ENCODE measurements at places on chromosomes 6 and 20.

DNA sequence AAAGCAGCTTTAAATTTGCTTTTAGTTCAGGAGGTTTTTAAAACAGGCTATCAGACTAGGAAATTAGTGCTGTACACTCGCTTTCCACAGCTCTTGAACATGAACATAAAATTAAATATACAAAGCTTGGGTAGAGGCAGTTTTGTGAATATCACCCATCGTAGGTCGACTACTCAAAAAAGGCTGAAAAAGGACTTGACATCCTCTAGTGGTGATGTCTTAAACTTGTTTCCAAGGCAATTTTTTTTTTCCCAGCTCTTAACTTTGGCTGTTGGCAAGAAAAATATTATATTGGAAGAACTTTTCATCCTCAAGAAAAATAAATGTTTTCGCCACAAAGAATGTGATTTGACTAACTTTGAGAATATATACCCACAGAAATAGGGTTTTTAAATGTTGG lies 2.9 kb downstream of the MAP7 start:
- peak; percentile 35 for DNase-seq

DNA sequence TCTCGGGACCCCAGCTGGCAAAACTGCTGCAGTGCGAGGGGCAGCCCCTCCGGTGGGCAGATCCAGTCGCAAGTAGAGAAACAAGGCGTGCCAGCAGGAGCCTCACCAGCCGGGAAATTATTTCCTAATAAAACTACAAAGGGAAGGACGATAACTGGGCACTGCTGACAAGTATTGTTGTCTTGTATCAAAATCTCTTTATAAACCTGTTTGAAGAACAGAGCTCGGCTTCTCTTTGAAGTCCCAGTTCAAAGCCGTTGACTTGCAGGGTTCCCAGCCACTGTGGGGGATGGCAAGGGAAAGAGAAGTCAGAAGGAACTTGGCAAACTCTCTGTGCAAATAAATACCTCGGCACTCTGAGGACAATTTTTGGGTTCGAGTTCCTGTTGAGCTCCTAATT lies 504.5 kb downstream of the CD83 start:
- no peak for DNase-seq

DNA sequence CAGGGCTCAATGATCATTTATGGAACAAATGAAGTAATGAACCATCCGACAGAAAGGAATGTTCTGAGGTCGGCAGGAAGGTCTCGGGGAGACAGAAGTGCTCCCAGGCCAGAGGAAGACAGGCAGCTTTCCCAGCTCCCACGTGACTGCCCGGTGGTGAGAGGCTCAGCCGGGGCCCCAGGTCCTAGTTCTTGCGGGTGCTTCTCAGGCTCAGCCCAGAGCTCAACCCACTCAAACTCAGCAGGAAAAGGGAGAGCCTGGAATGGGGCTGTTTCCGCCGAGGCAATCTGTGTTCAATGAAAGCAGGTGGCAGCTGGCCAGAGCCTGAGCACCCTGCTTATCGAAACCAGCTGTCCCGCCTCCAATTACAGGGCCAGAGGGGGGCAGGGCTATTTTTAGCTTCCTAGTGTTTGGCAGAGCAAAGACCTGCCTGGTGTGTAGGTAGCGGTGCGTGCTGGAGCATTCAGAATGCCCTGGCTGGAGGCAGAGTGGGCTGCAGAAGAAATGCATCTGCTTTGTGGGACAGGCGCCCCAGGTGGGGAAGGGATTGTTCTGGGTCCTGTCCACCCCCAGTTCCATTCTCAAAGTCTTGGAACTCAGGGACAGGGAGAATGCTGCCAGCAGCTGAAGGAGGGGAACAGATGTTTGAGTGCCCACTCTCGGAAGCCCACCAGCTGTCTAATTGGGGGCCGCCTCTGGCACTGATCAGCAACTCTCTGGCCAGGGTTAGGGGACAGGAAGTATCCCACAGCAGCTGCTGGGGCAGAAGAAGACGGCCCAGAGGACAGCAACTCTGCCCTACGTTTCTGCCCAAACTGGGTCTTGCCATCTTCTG lies 145.1 kb downstream of the PREX1 start:
- peak; percentile 32 for DNase-seq

GRCh38 chr20:23094213-23094896 lies 8.2 kb upstream of the CD93 start:
- no peak for DNase-seq

DNA sequence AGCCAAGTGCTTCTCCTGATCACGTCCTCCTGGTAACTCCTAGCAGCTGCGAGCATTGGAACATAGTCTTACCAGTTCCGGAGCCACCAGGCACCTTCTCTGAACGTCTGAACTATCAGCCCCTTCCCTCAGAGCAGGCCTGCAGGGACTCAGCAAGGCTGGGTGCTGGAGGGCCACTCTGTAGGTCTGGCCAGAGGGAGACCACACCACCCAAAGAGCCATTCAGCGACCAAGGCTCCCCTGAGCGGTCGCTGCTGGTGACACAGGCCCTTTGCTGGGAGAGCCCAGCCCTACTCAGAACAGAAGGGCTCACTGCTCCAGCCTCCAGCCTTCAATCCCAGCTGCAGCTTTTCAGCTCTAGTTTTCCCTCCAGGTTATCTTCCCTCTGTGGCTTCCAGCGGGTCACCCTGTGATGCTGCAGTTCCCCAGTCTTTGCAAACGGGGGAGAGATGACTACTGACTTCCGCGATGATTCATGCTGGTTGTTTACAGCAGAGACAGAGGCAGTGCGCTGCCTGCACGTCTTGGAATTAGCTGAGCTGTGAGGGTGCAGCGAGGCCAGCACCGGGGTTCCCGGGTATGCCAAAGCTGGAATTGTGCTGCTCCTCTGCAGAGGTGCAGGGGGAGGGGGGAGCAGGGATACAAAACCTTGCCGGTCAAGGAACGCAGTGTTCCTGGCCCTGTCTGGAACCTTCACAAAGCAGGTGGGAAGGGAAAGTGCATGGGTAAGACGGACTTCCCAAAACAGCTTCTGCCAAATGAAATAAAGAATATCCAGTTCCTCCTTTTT lies 161.4 kb downstream of the LY86 start:
- DNase-seq = peak; percentile 43

DNA sequence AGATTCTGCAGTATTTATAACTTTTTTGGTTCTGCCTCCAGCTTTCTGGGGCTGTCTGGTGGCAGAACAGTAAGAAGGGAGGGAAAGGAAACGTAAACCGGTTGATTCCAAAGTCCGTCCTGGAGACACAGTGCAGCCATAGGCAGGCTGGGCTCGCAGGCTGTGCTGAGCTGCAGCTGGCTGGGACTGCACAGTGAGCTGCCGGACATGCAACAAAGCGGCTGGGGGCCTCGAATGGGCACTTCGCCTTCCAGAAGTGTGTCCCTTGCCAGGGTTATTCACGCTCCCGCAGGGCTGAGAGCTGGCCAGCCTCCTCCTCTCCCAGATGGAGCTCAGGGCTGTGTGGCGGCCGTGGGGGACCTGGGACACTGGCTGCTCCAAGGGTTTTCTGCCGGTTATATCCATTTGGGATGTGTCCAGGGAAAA lies 78.1 kb upstream of the CD93 start:
- DNase-seq = no peak

DNA sequence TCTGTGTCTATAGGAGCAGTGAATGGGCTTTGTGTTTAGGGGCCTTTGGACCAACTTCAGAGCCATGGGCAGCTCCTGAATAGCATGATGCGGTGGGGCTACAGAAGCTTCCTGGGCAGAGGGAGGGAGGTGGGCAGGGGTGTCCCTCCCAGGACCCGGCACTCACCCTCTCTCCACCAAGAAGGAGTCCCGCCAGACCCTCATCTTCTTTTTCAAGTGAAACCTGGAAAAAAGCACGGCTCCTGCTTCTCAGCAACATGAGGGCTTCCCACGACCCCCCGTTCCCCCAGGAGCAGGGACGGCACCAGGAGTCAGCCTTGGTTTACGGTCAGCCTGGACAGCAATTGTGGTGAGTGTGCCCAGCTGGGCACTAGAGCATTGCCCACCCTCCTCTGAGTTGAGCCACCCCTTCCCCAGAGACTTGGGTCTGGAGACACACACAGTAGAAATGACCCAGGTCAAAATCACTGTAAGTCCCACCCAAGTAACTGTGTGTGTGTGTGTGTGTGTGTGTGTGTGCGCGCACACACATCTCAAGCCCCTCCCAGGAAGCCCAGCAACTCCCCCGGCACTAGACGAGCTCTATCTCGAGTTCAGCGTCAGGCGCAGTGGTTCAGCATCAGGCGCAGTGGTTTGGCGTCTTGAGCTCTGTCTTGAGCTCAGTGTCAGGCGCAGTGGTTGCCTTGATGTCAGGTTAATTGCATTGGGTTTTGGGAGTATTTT lies 108.2 kb downstream of the SULF2 start:
- no peak for DNase-seq

All from mammary epithelial cell (primary cell).